ENCODE measurements at places on chromosomes 5 and 9.

GRCh38 chr9:126956917-126957686 lies 42.5 kb downstream of the RALGPS1 start:
- DNase-seq = no peak

GRCh38 chr5:111251921-111252320 lies 27.7 kb downstream of the CAMK4 start:
- no peak for DNase-seq

- DNase-seq = no peak
These were observed 34.1 kb upstream of the PLIN2 start for GRCh38 chr9:19161257-19162025.

GRCh38 chr5:147286296-147286695 lies 51.5 kb downstream of the STK32A start:
- no peak for DNase-seq

- no peak for DNase-seq
These were observed 5.1 kb downstream of the LIFR start for GRCh38 chr5:38551030-38552017.

- DNase-seq = no peak
These were observed at the start of gene PRRX2 for GRCh38 chr9:129665389-129665775. TSS of gene PRRX2 (plus strand) at chr9:129665647. CDS start at chr9:129665868, 221 bp downstream.

GRCh38 chr5:33235824-33236223 lies 204.9 kb upstream of the TARS1 start:
- no peak for DNase-seq

GRCh38 chr5:132428484-132429462 lies 59.3 kb downstream of the SLC22A5 start:
- no peak for DNase-seq

DNA sequence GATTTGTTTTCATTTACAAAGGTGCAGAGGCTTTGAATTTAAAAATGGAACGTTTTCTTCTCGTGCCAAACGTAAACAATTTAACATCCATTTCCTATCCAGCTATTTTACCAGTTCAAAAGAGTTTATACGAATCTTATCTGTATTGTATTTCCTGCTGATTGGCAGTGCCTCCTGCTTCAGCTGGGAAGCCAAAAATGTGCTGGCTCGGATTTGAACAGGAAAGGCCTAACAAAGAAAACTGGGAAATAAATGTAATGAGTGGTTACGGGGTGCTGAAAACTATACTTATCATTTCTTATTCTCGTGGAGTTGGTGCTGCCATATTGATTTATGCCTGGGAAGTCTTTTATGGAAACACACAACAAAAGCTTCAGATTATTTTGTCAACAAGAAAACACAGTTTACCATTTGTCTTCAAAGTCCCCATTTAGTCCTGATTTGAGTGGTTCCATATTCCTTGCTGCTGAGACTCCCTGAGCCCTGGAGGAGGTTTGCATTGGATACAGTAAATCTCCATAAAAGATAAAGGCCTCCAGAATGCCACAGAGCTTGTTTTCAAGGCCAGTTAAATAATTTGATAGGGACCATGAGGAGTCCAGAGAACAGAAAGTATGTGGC lies 507.4 kb downstream of the RASEF start:
- no peak for DNase-seq

DNA sequence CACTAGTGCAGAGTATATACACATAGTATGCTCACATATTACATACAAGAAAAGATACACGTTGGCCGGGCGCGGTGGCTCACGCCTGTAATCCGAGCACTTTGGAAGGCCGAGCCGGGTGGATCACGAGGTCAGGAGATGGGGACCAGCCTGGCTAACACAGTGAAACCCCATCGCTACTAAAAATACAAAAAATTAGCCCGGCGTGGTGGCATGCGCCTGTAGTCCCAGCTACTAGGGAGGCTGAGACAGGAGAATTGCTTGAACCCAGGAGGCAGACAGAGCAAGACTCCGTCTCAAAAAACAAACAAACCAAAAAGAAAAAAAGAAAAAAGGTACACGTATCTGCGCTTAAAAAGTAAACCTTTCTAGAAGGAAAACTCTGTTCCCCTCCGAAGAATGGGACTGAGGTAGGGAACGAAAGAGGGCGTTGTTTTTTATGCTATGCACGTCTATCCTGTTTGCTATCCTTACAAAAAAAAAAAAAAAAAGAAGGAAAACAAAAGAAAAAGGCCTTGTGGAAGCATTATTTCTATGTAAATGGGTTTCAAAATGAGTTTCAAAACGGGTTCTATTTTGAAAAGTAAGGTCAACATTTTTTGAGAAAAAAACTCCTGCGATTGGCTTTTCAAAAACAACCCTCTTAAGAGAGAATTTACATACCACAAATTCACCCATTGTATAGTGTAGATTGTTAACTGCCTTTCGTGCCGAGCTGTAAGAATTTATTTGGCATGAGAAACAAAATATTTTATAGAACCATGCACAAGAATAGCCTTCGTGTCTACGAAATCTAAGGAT lies 1.2 kb downstream of the AK3 start:
- DNase-seq = no peak

GRCh38 chr5:151553130-151553670 lies 37.9 kb downstream of the FAT2 start:
- no peak for DNase-seq

DNA sequence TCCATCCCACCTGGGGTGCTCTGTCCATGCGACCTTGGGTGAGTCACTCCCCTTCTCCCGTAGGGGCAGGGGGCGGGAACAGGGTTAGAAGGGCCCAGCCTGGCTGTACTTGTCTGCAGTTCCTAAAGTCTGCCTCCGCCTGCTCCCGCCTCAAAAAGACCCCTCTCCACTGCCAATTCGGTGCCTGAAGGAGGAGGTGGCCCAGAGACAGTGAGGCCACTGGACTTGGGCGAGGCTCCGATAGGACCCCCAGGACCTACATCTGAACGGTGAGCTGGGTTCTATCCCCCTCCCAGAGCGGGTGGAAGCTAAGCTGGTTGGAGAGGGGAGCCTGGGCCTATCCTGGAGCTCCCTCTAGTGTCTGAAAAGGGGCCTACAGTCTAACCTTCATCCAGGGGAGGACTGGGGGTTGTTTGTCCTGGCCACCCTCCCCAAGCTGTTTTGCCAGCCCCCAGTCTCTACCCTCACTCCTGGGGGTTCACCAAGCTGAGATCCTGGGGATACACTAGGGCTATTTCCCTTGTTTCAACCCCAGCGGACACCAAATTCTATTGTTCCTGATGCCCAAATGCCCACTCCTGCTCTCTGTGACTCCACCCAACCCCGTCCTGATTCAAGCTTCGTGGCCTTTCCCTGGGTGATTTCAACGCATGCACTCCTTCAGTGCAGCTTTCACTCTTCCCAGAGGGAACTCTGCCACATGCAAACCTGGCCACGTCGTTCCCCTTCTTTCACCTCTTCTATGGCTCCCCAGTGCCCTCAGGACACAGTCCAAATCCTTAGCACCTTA lies 6.1 kb upstream of the CRB2 start:
- no peak for DNase-seq

DNA sequence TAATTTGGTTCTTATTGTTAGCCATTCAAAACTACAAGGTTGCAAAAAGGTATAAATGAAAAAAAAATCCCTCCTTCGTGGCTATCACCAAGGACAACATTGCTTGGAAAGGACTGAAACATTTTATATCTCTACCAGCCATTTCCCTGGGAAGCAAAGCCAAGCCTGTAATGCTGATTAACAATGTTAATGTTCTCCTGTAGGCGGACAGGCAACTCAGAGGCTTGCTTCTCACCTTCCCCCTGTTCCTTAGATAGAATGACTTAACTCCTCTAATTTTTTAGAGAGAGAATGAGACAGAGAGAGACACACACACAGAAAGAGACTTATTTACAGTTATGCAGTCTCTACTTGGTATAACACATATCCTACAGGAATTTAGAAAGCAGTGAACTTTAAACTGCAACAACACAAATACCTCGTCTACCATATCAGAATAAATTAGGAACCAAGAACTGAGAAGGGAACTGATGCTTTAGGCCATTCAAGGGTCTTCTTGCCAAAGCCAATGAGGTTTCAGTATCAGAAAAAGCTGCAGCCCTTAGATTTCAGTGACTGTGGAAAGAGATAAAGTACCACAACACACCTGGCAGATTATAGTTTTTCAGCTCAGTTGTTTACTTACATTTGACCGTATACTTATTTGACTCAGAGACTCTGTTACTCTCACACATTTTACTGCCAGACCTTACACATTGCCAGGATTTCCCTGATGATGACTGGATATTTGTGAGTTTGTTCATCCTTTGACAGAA lies 20.9 kb upstream of the MAN2A1 start:
- no peak for DNase-seq

DNA sequence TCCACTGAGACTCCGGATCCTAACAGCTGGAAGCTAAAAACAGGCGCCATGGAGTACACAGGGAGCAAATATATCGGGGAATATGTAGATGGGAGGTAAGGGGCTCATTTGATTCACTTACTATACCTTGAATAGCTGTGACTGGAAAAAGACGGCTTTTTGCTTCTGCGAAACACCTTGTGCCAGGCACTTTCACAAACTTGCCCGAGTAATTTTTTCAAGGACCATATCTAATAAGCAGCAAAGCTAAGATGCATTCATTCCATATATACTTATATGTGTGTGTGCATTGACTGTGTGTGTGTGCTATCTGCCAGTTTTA lies 178 bp downstream of the MORN5 start:
- no peak for DNase-seq

GRCh38 chr9:79447308-79447605 lies 124.5 kb upstream of the TLE4 start:
- no peak for DNase-seq

- DNase-seq = no peak
These were observed 3.6 kb downstream of the SUSD3 start for GRCh38 chr9:93061791-93062763.

- DNase-seq = no peak
These were observed 7.2 kb downstream of the ANKHD1 start for GRCh38 chr5:140408750-140409241.

DNA sequence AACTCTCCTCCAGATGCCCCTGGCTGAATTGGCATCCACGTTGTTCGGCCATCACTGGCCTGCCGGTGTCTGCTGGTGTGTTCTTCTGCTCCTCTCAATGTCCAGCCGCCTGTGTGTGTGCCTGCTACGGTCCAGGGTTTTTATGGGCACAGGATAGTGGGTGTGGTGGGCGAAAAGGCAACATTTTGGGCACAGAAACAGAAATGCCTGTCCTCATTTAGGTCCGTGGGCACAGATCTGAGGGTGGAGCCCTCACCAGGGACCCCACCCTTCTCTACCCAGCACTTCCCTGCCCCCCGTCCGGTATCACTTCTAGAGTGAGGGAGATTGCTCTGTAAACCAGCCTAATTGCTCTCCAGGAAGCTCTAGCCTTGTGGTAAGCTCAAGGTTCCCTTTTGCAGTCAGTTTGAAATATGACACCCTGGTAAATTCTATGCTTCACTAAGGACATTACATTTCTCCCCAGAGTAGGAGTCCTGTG lies 410.1 kb downstream of the MAT2B start:
- DNase-seq = no peak

DNA sequence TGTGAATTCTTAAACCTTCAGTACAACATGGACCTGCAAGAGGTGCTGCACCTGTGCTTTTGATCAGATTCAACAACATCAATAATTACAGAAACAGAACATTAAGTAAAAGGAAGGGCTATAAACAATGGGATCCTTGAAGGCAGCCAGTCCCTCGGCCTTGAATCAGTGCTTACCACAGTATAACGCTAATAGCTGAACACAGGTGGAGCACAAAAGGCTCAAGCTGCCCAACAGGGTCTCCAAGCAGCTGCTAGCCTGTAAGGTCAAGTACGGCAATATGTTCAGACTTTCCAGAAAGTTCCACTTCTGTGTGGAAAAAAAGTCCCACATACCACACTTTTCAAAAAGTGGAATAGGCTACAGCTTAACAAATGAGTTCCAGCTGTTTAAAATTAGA lies 61.9 kb upstream of the ITGA1 start:
- DNase-seq = no peak

DNA sequence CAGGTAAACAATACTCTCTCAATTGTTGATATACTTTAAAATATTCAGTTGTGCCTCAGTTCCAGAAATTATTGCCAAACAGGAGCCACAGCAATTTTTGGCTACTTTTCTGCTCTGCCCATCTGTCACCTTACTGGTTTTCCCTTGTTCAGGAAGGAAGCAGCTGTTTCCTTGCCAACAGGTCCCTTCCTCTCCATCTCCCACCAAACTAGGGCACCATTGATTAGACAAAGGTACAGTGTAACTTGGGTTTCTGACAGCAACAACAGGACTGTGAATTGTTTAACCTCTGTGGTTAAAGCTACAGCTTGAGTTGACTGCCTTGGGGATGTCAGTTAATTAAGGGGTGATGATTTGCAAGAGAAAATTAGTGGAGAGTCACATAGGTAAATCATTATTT lies 76.9 kb downstream of the PIP5K1B start:
- DNase-seq = no peak

DNA sequence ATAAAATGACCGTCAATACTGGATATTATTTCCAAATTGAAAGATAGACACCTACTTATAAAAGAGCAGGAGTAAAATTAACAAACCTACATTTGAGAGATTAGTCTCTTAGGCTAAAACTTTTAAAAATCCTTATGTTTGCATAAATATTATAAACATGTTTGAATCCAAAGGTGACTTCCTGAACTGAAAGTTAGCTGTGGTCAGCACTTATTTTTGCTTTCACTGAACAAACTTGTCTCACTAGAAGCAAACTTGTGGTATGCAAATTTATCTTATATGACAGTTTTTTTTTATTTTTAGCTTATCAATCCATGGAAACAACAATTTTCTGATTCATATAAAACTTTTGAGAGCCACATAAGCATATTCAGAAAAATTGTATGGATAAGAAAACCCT lies 502.6 kb upstream of the COX7C start:
- DNase-seq = no peak

Measured in cortex of kidney (tissue), 1 donor.